Myometrial cell (primary cell): ENCODE measurements at places on chromosomes 5 and 9. TPM values are rescaled to one million over a fixed set of nuclear protein-coding genes. Genes with fewer than 3 reads are reported as not detected.

The CATSPER3 gene
- total RNA-seq, result under 0.01 TPM in 1 of 2 replicates, not detected in the other

The TAS2R1 gene
- total RNA-seq, result not detected in 2 replicates

The OMD gene
- total RNA-seq, result under 0.01 TPM in 1 of 2 replicates, not detected in the other

The ERCC8 gene
- total RNA-seq, result 12.2 and 21.0 TPM in 2 replicates

The FCN1 gene
- not detected in 2 replicates for total RNA-seq

The PRRX2 gene
- total RNA-seq, result 1.4 TPM in 1 of 2 replicates, not detected in the other

The PFN3 gene
- not detected in 2 replicates for total RNA-seq

The PGGT1B gene
- total RNA-seq, result 5.2 and 9.4 TPM in 2 replicates
